Pons (tissue), 1 donor: ENCODE measurements at places on chromosomes 6 and 20.

- DNase-seq = peak; percentile 77
Observed at GRCh38 chr6:158559895-158560835, at the start of gene TMEM181. TMEM181 (plus strand) TSS chr6:158560091; CDS start chr6:158560225, 134 bp downstream.

DNA sequence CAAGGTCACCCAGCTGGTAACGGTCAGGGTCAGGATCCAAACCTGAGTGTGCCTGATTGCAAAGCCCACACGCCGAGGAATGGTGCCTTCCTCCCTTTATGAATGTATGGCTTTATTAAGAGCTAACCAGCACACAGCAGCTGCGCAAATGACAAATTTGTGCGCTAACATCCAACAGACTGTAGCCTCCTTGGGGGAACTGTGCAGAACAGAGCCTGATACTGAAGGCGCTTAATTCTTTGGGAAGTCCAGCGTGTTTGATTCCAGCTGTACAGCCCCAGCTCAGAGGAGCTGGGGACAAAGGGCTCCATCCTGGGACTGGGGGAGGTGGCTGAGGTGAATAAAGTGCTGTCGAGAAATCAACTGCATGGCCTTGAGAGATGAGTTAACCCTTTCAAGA, 75.7 kb upstream of the JARID2 start:
- DNase-seq = no peak

DNA sequence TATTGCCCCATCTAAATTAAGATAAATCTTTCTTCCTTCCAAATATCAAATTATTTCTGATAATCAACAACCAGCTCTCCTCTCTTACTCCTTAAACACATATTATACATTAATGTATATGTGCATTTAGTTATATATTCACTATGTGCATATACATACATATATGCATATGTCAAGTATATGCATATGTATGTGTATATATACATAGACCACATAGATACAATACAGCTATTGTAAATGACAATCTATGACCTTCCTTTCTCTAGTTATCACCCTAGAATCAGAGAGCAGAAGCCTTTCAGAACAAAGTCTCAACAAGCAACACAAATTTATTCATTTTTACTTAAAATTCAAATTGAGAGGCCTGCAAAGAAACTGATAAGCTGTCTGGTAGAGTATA, 241.1 kb upstream of the THEMIS start:
- DNase-seq = no peak

GRCh38 chr20:48897305-48898010, 24.1 kb upstream of the ARFGEF2 start:
- DNase-seq = no peak

DNA sequence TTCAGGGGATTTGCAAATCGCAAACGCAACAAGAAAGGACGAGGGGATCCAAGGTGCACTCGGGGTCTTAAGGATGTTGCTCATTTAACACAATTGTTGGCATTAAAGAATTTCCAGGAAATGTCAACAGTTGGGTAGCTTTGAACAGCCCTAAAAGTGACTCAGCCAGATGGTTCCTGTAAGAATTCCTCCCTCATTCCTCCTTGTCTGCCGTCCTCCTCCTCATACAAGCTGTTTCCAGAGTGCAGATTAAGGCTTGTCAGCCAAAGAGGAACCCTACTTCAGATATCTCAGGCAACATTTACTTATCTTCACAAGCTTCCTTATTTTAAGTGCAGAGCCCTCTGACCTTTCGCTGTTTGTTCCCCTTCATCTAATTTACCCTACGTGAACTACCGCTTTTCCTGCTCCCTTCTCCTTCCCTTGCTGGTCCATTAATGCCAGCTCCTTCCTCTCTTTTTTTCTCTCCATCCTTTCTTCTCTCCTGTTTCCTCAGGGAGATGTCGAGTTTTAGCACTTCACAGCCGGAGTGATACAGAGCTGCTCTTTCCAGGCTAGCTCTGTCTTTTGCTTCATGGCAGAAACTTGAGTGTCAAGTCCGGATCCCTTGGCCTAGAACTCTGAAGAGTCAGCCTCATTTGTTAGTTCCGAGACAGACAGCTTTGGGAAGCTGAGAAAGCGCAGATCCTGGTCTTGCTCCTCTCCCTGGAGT, 26.1 kb upstream of the TBC1D7 start:
- peak; percentile 73 for DNase-seq

DNA sequence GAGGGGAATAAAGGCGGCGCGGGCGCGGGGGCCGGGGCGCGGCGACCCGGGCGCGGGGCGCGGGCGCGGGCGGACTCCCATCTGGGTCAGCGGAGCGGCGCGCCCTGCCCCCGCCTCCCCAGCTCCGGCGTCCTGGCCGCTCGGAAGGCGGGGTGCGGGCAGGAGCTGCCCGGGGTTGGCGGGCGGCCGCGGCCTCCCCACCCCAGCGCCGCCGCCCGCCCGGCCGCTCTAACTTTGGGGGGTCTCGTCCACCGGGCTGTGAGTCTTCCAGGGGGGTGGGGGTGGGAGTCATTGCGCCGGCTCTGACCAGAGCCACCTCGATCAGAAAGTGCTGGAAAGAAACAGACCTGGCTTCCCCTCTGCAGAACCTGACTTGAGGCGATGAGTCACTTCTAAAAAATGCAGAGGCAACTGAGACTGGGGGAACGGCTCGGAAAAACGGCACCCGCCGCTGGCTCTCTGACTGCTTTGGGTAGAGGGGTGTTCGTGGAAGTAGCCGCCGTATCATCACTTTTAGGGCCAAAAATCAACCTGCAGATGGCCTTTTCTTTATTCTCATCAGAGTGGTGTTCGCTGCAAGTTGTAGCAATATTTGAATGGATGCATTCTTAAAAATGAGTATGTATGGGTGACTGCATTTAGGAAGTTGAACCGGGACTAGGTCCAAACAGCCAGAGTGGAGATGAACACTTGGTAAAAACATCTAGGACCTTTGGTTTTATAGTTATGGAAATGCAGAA, 667 bp downstream of the CAP2 start:
- DNase-seq = no peak

GRCh38 chr6:166388290-166389004, 5.7 kb upstream of the MPC1 start:
- DNase-seq = no peak

- DNase-seq = no peak
Observed at GRCh38 chr6:613981-614380, 42.9 kb downstream of the HUS1B start.

GRCh38 chr20:25623736-25624499, at the start of gene NANP:
NANP (minus strand) TSS chr20:25624014; CDS start chr20:25623948, 66 bp downstream.
- peak; percentile 95 for DNase-seq

DNA sequence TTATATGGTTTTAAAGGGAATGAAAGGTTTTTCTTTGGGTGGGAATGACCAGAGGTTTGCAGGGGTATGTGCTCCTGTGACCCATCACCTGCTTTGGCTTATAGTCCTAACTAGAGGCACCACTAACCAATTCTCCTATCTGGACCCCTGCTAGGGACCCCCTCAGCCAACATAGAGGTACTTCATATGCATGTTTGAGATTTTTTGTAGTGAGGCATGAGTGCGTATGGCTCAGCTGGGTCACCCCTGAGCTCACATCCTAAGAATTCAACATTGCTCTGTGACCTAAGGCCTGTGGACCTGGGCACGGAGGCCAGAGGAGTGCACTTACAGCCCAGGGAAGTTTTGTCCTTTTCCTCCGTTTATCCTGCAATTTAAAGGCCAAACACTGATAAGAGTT, 68.4 kb upstream of the EEF1E1 start:
- DNase-seq = no peak

- no peak for DNase-seq
Observed at GRCh38 chr6:114707081-114707620, 364.3 kb upstream of the HS3ST5 start.

DNA sequence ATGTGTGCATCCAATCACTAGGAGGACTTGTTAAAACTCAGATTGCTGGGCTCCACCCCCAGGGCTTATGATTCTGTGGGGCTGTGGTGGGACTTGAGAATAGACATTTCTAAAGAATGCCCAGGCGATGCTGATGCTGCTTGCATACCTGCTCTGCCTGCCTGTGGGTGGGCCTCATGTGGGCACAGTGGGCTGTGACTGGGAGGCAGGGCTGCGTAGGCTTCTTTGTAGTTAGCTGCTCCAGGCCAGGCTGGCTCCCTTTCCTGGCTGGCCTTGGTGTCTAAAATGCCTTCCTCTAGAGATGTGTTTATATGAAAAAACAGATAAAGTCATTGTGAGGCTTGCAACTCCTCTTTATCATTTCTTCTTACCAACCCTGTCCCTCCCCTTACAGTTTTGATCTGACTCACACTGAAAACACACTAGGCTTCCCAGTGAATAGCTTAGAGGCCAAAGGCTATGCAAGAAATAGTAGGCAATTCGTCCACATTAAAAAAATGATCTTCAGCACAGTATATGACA, 495.5 kb upstream of the MAP3K7 start:
- DNase-seq = no peak

DNA sequence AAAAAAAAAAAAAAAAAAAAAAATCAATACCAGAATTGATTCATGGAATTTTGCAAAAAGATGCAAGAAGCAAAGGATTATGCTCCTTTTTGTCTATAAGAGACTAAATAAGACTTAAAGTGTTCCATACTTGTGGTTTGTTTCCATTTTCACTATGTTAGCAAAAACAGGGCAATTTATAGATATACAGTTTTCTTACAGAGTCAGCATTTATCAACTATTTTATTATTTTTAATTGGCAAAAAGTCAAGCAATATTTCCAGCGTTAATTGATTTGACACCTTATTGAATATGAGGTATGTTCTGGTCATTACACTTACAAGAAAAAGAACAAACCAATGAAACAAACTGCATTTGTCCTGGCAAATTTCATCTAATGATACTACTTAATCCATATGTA, 5.4 kb upstream of the SGK1 start:
- DNase-seq = no peak

- no peak for DNase-seq
Observed at GRCh38 chr6:72930556-72931132, 294.7 kb downstream of the KHDC1L start.
